ENCODE measurements at places on chromosomes 5 and 9.
A peak's percentile ranks its signal among the peaks of the same experiment; 100 is the strongest.

DNA sequence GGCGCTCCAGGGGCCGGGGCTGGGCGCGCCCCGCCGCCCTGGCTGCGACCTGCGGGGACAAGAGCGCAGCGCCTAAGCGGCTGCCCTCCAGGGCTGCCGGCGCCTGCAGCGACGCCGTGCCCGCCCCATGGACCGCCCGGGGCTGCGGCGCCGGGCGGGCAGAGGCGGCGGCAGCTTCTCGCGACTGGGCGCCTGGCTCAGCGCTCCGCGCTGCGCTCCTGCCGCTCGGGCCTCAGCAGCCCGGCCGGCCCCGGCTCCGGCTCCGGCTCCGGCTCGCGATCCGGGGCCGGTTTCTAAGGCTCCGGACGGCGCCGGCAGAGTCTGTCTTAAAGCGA lies at the start of gene PITX1:
Gene PITX1 (minus strand): TSS at position 328 of the 335 bp plus-strand sequence. CDS start 347 bp downstream, outside the sequence.
- DNase-seq = no peak
- peaks cover 51% of the 10 kb centered on the region for H3K4me1 ChIP-seq
- H3K27ac ChIP-seq = no peak within 1 kb of the TSS
- H3K4me3 ChIP-seq = peak within 1 kb of the TSS; percentile 79

DNA sequence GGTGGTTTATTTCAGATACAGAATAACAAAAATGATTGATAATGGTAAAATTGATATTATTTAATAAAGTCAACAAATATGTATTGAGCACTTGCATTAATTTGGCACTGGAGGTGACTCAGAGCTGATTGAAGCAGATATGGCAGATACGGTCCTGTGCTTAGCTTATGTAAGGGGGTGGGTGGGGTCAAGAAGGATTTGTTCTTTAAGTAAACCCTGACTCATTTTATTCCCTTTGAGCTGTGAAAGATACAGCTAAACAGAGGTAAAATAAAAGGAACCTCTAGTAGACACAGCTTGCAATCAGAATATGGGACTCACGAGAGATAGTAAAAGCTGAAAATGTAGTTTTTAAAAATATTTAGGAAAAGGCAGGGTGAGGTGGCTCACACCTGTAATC lies 201.3 kb upstream of the CLINT1 start:
- no peak overlapping the region for H3K27ac ChIP-seq
- H3K4me3 ChIP-seq = no peak overlapping the region
- H3K4me1 ChIP-seq = peaks cover 6% of the 10 kb centered on the region
- DNase-seq = no peak
- no peaks in the 10 kb centered on the region for H3K27me3 ChIP-seq
- H3K36me3 ChIP-seq = no peaks in the 10 kb centered on the region

DNA sequence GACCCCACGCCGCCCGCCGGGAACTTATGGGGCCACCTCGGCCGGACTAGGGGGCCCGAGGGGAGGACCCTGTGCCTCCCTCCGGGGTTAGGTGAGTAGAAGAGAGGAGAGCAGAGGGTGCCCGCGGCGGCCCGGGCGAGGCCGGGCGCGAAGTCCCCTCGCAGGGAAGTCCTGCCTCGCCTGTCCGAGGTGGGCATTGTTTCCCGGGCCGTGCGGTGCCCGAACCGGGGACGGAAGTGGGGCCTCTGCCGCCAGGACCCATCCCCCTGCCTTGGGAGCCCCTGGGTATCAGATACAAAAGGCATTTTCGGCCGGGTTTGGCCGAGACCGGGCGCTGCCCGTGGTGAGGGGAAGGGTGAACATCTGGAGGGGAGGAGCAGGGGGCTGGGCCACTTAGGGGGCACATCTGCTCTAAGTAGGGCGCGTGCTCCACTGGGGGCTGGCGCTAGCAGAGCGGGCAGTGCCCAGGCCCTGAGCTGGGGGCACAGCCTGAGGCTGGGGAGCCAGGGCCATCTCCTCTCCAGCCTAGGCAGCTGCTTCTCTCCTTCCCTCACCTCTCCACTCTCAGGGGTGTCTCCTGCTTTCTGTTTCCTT lies 48.2 kb downstream of the DAB2IP start:
- H3K36me3 ChIP-seq = no peaks in the 10 kb centered on the region
- H3K4me1 ChIP-seq = peaks cover 42% of the 10 kb centered on the region
- no peak for DNase-seq
- peak overlapping the region; percentile 69 for H3K4me3 ChIP-seq

GRCh38 chr9:128684325-128685199 lies 4.5 kb upstream of the SET start:
- H3K27me3 ChIP-seq = no peaks in the 10 kb centered on the region
- H3K4me1 ChIP-seq = peaks cover 44% of the 10 kb centered on the region
- H3K4me3 ChIP-seq = peak overlapping the region; percentile 96
- H3K27ac ChIP-seq = peak overlapping the region; percentile 97

DNA sequence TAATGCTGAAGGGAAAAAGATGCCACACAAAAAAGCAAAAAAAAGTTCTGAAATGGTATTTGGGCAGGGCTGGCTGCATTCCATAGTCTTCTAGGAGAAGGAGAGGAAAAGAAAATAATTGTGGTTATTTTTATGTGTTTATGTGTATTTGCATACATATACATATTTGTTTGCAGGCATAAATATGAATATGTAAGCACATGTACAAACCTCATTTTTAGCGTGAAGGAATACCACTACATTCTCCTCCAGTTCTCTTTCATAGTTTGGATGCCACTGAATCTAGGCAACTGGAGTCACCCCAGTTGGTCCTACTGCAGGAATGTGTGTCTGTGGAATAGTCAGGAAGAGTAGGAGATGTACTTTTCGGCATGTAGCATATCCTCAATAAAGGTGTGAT lies 181.1 kb downstream of the YTHDC2 start:
- H3K36me3 ChIP-seq = peaks cover 2% of the 10 kb centered on the region
- H3K27ac ChIP-seq = no peak overlapping the region
- H3K27me3 ChIP-seq = no peaks in the 10 kb centered on the region
- peaks cover 34% of the 10 kb centered on the region for H3K4me1 ChIP-seq
- no peak overlapping the region for H3K4me3 ChIP-seq

DNA sequence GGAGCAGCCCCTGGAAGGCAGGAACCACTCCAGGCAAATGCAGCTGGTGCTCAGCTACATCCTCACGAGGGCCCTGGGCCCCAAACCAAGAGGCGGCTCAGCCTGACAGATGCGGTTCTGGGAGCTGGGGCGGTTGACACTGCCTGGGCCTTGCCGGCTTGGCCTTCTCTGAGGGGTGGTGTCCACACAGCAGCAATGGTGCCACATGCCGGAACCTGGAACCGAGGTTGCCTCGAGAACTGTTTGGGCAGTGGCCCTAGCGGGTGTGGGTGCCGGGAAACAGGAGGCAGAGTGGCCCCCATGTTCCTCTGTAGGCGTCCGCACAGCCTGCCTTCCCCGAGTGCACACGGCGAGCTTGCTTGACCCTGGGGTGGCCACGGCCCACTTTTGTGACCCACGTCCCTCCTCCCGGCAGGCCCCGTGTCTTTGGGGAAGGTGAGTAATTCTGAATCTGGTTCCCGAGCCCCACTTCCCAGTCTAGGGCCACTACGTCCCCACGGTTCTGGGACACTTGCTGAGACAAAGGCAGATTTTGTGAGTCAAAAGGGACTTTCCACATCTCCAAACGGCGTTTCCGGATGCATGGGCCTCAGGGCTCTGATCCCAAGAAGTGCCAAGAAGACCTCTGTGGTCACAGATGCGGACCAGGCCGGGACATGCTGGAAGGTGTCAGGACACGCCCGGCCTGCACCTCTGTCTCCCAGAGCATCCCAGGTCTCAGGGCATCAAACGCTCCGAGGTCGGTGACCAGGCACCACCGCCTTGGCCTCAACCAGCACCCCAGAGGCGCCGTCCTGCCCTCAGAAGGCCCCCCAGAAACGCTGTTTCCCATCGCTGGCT lies 27.7 kb upstream of the SLC12A7 start:
- no peaks in the 10 kb centered on the region for H3K36me3 ChIP-seq
- no peak for DNase-seq
- H3K27me3 ChIP-seq = no peaks in the 10 kb centered on the region
- H3K27ac ChIP-seq = no peak overlapping the region

DNA sequence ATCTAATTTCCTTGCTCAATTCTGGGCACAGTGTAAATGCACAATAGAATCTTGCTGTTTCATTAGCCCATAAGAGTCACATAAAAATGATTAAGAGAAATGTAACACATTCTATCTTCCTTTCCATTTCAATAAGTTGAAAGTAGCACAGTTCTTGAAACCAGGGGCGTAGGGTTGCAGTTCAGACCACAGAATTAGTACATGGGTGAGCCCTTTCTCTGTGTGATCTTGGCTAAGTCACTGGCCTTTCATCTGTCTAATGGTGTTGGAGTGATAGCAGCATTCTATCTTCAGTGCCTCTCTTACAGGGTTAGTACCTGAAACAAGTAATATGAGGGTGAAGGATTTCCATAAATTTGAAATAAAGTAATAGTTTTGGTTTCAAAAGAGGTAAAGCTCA lies 445.3 kb upstream of the ZNF462 start:
- no peak for DNase-seq
- H3K27me3 ChIP-seq = no peaks in the 10 kb centered on the region
- no peak overlapping the region for H3K27ac ChIP-seq
- peaks cover 40% of the 10 kb centered on the region for H3K4me1 ChIP-seq
- no peak overlapping the region for H3K4me3 ChIP-seq

- no peaks in the 10 kb centered on the region for H3K36me3 ChIP-seq
- DNase-seq = no peak
- no peaks in the 10 kb centered on the region for H3K4me1 ChIP-seq
- H3K27ac ChIP-seq = no peak overlapping the region
- H3K27me3 ChIP-seq = no peaks in the 10 kb centered on the region
These were observed 145.5 kb upstream of the HAPLN1 start for GRCh38 chr5:83866181-83866580.

DNA sequence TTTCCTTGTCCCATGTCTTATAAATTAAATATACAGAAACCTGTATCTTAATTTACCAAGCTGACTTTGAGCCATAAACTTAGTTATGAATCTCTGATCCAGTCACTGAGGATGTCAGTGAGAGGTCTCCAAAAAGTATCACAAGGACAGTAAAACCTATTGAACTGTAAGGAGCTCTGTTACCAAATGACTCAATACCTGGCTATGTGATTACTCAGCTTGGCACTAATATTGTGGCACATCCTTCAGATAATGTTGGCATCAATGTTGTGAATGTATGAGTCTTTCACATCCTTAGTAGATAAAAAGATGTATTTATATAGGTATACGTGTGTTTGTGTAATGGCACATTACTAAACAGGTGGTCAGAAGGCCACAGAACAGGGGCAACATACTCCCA lies 18.0 kb upstream of the CAPSL start:
- no peak for DNase-seq
- no peaks in the 10 kb centered on the region for H3K36me3 ChIP-seq
- H3K4me3 ChIP-seq = no peak overlapping the region
- H3K4me1 ChIP-seq = no peaks in the 10 kb centered on the region
- H3K27me3 ChIP-seq = peaks cover 31% of the 10 kb centered on the region
- H3K27ac ChIP-seq = no peak overlapping the region

DNA sequence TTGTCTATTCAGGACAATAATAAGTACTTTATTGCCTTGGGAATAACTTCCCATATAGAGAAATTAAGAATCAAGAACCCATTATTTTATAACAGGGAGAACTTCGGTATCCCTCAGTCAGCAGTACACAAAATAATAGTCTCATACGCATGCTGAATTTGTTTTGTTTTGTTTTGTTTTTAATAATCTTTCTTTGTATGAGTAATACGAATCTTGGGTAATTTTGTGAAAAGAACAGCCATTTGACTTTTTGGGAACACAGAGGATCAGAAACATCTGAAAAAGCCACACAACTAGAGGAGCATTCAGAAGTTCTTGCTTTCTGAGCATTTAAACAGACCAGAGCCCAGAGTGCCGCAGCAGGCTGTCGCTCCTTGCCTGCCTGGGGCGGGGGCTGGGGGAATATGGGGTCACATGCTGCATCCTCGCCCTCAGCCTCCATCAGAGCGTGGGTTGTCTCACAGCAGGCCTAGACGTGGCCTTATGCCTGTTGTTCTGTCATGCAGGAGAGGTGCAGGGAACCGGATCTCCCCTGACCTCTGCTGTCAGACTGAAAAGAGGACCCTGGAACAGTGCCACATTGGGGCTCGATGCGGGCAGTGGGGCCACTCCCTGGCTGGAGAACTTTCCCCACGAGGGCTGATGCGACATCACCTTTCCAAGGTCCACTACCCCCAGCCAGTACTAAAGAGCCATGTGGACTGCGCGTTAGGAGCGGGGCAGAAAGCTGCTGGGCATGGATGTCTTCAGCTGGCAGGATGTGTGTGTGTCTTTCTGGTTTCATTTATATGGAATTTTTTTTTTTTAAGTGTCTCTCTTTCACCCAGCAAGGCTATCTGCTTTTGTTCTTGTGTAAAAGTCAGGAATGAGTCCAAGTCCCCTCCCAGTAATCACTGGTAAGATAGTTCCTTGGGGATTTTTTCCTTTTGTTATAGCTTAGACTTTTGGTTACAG lies 133.4 kb upstream of the OTULINL start:
- peaks cover 51% of the 10 kb centered on the region for H3K4me1 ChIP-seq
- H3K27me3 ChIP-seq = no peaks in the 10 kb centered on the region
- no peak overlapping the region for H3K4me3 ChIP-seq
- peak overlapping the region; percentile 45 for H3K27ac ChIP-seq
- H3K36me3 ChIP-seq = peaks cover 7% of the 10 kb centered on the region

DNA sequence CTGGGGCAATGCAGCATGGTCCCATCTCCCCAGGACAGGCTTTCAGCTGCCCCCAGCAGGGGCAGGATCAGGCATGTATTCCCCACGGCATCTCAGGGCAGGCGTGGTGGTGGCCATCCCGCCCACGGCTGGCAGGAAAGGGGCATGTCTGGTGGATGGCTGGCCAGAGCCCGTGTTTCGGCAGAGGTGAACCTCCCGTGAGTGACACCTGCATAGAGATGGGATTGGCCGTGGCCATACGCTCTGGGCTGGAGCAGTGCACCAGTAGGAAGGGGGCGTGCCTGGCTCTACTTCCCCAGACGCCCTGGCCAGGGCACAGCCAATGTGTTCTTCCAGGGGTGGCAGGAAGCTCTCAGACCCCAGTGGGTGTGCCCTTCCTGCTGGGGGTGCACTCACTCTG lies 139.1 kb downstream of the ZNF354C start:
- H3K36me3 ChIP-seq = no peaks in the 10 kb centered on the region
- H3K4me3 ChIP-seq = no peak overlapping the region
- H3K27ac ChIP-seq = no peak overlapping the region
- no peaks in the 10 kb centered on the region for H3K27me3 ChIP-seq

GRCh38 chr5:60495644-60496520 lies 204.1 kb downstream of the DEPDC1B start:
- H3K4me3 ChIP-seq = no peak overlapping the region
- H3K36me3 ChIP-seq = no peaks in the 10 kb centered on the region
- peaks cover 29% of the 10 kb centered on the region for H3K4me1 ChIP-seq
- no peak overlapping the region for H3K27ac ChIP-seq
- DNase-seq = no peak

DNA sequence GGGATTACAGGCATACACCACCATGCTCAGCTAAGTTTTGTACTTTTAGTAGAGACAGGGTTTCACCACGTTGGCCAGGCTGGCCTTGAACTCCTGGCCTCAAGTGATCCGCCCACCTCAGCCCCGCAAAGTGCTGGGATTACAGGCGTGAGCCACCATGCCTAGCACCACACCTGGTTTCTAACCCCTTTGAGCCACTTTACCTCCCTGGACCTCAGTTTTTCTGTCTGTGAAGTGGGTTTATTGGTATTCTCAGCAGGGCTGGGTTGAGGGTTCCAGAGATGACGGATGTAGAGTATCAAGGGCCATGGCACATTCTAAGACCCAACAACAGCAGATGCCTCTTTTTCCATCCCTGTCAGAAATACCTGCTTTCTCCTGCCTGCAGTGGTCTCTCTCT lies 38.6 kb downstream of the AMBP start:
- no peak for DNase-seq
- peaks cover 19% of the 10 kb centered on the region for H3K36me3 ChIP-seq
- H3K4me3 ChIP-seq = no peak overlapping the region
- no peaks in the 10 kb centered on the region for H3K27me3 ChIP-seq
- H3K27ac ChIP-seq = no peak overlapping the region

- no peaks in the 10 kb centered on the region for H3K36me3 ChIP-seq
- no peak overlapping the region for H3K4me3 ChIP-seq
- no peak for DNase-seq
- no peak overlapping the region for H3K27ac ChIP-seq
These were observed 138.3 kb downstream of the ZDHHC21 start for GRCh38 chr9:14554886-14555285.

Measured in WTC11 (cell line).